ENCODE measurements at places on chromosomes 7 and 10.
A peak's percentile ranks its signal among the peaks of the same experiment; 100 is the strongest.

DNA sequence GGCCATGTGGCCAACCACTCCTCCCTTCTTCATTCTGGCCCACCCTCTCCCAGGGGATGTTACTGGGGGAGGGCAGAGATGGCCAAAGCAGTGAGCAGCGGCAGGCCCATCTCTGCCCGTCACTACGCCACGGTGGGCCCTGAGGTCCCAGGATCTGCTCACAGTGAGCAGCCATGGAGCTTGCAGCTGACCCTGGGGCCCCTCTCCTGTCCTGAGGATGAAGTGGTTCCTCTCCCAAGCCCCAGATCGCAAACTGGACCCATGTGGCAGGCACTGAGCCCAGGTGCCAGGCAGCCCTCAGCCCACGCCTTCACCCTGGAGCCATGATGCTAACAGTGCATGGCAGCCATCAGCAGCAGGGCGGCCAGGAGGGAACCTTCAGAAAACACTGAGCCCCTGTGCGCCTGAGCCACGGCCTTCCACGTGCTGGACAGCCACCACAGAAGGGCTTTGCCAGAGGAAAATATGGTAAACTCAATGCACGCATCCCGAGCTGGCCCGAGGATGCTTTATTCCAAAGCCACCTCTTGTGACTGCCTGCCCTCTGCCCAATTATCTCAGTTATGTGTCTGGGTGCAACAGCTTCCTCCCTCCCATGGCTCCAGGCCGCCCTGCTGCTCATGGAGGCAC is 485.7 kb downstream of the PTPRN2 start:
- DNase-seq = no peak

- DNase-seq = no peak
Measured at GRCh38 chr10:14146025-14146424, 184.7 kb downstream of the FRMD4A start.

DNA sequence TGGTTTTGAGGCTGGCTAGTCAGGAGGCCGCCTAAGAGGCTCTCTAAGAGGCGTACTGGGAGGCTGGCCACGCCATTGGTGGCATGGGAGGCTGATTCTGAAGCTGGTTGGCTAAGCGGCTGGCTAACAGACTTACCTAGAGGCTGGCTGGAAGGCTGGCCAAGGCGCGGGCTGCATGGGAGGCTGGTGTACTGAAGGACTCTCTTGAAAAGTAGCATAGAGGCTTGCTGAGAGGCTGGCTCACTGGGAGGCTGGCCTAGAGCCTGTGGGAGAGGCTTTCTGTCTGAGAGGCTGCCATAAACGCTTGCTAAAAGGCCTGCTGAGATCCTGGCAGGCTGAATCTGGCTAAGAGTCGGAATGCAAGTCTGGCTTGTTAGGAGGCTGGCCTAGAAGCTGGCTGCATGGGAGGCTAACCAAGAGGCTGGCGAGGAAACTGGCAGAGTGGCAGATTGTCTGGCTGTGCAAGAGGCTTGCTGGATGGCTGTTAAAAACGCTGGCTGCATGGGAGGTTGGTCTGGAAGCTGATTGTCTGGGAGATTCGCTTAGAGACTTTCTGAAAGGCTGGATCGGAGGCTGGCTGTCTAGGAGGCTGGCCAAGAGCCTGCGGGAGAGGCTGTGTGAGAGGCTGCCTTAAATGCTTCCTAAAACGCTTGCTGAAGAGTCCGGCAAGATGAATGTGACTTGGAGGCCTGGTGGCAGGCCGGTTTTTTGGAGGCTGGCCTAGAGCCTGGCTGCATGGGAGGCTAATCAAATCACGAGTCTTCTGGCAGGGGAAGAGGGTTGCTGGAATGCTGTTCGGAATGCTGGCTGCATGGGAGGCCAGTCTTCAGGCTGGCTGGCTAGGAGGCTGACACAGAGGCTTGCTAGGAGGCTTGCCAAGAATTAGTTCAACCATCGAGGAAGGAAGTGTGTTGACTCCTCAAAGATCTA is 134.2 kb downstream of the OR13A1 start:
- DNase-seq = no peak

GRCh38 chr7:16989811-16990413 is 108.1 kb upstream of the AGR3 start:
- DNase-seq = peak; percentile 18

- DNase-seq = no peak
Measured at GRCh38 chr7:73717991-73718405, 1.5 kb downstream of the STX1A start.

GRCh38 chr7:83486536-83486935 is 162.4 kb downstream of the SEMA3E start:
- DNase-seq = no peak

DNA sequence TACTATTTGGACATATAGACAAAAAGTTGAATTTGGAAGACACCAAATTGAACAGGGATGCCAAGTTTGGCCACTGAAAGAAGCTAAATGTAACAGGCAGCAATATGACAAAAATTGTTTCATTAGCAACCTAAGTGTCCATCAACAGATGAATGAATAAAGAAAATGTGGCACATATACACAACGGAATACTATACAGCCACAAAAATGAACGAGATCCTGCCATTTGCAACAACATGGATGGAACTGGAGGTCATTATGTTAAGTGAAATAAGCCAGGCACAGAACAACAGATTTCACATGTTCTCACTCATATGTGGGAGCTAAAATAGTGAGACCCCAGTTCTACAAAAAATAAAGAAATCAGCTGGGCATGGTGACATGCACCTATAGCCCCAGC is 43.8 kb downstream of the NEBL start:
- no peak for DNase-seq

- peak; percentile 75 for DNase-seq
Measured at GRCh38 chr7:71733107-71733870, 601.3 kb downstream of the GALNT17 start.

- DNase-seq = no peak
Measured at GRCh38 chr10:6008497-6009142, 31.3 kb upstream of the IL15RA start.

- no peak for DNase-seq
Measured at GRCh38 chr10:24723386-24723787, 300 bp downstream of the ARHGAP21 start.

DNA sequence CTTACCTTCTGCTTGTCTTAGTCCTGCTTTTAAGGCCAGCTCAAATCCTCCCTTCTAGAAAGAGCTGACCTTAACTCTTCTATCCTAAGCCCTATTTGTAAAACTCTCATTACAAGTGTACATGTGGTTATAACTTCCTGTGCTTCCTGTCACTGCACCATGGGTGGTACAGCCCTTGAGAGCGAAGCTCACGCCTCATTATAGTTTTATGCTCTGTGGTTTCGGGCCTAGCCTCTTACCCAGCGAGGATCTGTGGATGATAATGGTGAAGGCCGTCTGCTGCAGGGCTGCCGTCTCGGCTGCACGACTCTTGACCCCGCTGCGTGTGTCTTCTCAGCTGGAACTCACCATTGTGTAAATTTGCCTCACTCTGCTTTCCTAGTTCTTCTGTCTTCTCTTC is 74.6 kb downstream of the CUL1 start:
- no peak for DNase-seq

DNA sequence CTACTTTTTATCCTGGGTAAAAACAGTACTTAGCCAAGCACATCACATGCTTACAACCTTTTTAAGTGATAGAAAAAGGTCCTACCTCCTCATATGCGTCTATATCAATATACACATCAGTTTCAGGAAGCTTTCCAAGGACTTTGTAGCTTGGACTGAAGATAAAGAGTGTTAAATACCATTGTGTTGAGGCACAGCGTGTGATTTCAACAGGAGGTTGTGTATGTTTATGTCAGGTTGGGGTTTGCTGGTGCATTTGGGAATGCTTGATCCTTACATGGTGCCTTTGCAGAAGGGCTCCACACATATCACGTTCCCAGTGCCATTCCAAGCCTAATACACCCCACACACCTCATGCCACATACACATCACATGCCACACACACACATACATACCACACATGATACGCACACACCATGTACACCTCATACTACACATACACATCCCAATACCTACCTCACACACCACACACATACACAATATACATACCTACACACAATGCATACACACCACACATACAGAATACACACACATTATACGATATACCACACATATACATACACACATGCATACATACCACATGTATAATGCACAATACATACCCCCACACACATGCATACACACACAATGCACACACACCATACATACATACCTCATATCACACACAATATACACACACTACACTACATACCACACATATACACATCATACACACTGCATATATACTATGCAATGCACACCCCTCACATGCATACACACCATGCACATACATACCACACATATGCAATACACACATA is 33.1 kb downstream of the PSMC2 start:
- no peak for DNase-seq

GRCh38 chr7:85167636-85168035 is 19.2 kb downstream of the SEMA3D start:
- no peak for DNase-seq

DNA sequence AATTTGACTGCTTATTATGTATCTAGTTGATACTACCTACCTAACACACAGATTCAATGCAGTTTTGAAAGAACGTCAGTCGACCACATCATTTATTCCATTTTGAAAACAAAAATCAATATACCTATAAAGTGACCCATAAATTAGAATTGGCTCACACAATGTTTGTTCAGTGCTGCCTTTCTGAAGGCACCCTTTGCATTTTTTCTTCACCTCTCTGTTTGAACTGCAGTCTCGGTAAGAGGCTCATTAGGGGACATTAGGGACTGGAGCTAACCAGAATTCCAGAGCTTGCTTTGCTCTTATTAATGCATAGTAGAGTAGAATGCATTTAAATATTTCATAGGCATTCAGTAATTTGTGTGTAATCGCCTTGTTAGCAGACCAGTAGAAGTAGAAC is 234.1 kb downstream of the FOXP2 start:
- DNase-seq = peak; percentile 24

GRCh38 chr10:14141283-14141682 is 189.4 kb downstream of the FRMD4A start:
- no peak for DNase-seq

- DNase-seq = no peak
Measured at GRCh38 chr10:27188897-27189296, 33.7 kb downstream of the MASTL start.

DNA sequence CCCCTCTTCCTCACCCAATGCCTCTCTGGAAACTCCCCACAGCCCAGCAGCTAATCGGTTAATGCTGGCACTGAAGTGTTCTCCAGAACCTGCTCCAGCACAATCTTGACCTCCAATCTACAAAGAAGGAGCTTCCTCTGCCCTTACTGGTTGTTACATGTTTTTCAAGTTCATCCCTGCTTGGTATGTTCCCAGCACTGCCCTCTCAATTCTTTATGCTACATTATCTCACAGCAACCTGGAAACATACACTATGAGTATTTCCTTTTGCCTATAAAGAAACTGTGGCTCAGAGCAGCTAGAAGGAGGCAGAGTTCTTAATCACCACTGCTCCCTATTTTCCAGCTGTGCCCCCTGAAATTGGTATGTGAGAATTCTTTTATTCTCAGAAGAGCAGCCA is 84.1 kb upstream of the KMT2E start:
- DNase-seq = no peak

- DNase-seq = no peak
Measured at GRCh38 chr10:20606985-20607384, 290.1 kb downstream of the NEBL start.

- no peak for DNase-seq
Measured at GRCh38 chr7:116249969-116250553, 39.7 kb downstream of the TES start.

DNA sequence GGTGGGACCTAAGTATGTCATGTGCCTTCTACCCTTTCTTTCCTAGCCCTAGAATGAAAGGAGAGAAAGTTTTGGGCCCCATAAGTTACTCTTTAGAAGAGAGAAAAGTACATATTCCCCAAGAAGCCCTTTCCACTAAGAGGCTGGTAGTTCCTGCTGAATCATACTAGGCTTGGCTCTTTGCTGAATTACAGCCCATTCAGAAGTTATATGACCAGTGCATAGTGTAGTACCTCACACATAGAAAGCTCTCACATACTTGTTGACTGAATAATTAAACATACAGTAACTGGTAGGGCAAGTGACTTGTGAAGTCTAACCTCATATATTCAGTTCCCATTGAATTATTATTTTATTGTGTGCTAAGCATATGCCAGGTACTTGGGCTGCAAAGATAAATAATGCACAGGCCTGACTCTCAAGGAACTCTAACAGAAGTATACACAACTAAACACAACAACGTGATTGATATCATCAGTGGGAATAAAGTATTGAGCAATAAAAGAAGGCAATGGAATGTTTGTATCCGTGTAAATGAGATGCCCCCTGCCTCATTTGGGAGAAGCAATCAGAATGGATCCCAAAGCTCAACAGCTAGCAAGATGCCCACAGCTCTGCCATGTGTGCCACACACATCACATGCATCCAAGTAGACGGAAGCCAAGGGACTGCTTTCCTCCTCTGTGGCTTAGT is 38.9 kb upstream of the UBN2 start:
- DNase-seq = no peak

- DNase-seq = no peak
Measured at GRCh38 chr7:132100981-132101380, 475.3 kb downstream of the PLXNA4 start.

DNA sequence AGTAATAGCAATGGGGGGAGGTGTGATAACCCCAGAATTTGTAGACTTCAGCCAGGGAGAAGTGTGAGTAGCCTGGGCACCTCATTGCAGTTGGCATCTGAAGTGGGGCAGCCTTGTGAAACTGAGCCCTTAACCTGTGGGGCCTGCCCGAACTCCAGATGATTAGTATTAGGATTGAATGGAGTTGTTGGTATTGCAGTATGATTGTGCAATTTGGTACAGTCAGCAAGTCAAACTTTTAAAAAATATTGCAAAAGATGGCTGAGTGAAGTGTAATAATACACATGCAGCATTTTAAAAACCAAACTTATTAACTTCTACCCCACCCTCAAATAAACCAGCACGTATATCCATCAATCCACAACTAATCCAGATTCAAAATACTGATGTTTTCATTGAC is 9.3 kb downstream of the RBM33 start:
- no peak for DNase-seq

DNA sequence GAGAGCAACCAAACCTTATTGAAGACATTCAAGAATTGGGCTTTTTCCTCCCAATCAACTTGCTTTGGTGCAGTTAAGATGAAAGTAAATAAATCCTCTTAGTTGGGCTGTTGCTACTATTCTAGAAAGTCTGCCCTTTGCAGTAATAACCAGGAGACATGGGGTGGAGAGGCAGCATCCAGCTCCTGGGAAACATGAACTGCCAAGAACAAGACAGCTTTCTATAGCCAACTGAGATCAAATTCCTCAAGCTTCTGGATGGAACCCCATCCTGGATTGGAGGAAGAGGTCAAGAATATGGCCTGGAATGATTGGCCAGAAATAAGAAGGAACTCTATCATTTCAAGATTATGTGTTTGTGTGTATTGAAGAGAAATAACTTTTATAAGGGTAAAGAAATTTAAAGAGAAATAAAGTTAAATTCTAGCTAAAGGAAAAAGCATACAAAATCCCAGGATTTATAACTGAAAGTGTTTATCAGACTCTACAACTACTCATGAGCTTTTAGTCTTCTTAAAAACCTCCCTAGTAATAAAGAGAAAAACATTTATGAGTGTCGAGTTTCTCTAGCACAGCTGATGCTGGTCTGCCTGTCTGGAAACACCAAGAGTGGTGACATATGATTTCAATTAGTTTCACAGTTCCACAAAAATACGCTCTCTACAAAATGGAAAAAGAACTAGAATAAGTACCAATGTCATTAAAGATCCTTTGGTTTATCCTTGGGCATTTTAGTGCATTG is 70.1 kb upstream of the COL1A2 start:
- DNase-seq = no peak
